ENCODE measurements at places on chromosomes 12 and 14.

- DNase-seq = no peak
Measured at GRCh38 chr12:103556890-103557627, 30.0 kb upstream of the STAB2 start.

GRCh38 chr14:75205591-75205990 is 29.2 kb upstream of the TMED10 start:
- no peak for DNase-seq

GRCh38 chr12:106300761-106301160 is 1.8 kb upstream of the TCP11L2 start:
- no peak for DNase-seq

- DNase-seq = no peak
Measured at GRCh38 chr14:55433880-55434804, 6.3 kb downstream of the TBPL2 start.

DNA sequence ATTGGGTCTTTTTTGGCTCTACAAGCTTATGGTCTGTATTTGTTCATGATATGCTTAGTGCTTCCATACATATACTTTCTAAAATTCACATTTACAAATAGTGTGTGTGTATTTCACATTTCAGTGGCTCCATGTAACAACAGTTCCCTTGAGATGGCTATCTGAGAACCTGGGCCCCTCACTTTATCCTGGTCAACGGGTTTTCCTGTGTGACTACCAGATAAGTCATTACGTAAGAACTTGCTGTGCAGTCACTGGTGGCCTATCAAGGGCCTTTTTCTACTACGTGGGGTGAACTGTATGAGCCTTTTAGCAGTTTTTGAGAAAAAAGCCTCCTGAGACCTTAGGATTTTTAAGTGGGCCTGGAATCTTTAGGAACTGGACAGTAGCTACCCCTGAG is 454.1 kb downstream of the PCNX1 start:
- DNase-seq = peak; percentile 44

GRCh38 chr12:69875416-69875935 is 50.4 kb downstream of the MYRFL start:
- no peak for DNase-seq

DNA sequence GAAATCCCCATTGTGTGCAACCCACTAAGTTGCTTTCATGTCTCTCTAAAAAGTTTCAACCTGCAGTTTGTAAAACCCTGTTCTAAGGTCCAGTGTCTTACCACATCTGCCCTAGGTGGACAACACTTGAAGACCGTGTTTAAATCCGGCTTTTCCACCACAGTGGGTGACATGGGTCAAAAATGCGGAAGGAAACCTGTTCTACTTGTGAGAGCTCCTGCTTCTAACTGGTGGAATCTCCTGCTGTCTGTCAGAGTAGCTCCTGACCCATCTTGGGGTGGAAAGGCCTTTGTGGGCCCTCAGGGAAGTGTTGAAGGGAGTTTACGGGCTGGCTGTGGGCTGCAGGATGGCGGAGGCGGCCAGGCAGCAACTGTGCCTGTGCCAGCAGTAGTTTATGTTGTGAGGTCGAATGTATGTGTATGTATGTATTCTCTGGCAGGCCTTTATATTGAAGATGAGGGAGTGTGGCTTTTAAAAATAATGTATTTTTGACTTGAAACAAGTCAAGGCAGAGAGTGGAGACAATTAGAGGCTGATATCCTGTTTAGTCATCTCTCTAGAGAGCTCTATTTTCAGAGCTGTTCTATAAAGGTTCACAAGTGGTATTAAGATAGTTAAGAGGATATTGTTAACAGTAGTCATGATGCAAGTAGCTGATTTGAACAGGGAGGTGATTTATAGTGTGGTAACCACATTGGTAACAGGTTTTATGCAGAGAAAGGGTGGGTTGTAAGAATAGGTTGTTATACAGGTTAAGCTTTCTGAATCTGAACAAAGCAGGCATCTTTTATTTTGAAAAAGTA is 67.0 kb downstream of the PRKCH start:
- peak; percentile 9 for DNase-seq

DNA sequence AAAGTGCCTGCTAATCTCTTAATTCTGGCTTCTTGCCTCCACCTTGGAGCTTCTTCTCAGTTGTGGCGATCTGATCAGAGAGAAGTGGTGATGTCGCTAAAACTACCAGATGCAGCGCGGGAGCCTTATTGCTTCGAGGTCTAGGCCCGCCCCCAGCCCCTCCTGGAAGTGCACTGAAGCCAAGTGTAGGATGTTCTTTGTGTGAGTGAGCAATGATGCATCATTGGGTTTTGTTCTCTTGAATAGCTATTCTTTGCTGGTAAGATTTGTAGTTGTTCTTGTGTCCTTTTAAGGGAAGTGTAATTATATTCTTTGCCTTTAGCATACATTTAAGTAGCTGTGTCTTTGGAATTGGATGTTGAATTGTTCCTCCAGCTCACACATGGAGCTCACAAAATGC is 35.8 kb downstream of the MTHFD1 start:
- no peak for DNase-seq

- DNase-seq = no peak
Measured at GRCh38 chr14:92678766-92679165, 69.7 kb downstream of the LGMN start.

- DNase-seq = no peak
Measured at GRCh38 chr14:78834766-78835451, 664.7 kb downstream of the NRXN3 start.

GRCh38 chr12:30700216-30700900 is 4.7 kb upstream of the IPO8 start:
- no peak for DNase-seq

DNA sequence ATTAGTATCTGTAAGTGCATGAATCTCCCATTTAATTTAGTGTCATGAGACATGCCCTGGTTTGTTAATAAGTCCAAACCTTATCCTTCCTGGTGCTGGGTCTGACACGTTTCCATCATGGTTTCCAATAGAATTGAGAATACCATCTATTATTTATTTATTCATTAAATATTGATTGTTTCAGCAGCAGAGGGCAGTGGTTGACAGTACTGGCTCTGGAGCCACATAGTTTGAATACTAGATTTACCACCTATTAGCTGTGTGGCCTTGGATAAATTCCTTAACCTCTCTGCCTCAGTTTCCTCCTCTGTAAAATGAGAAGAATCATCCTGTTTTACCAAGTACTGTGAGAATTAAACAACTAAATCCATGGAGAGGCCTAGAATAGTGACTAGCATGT is 941 bp upstream of the STAB2 start:
- no peak for DNase-seq

DNA sequence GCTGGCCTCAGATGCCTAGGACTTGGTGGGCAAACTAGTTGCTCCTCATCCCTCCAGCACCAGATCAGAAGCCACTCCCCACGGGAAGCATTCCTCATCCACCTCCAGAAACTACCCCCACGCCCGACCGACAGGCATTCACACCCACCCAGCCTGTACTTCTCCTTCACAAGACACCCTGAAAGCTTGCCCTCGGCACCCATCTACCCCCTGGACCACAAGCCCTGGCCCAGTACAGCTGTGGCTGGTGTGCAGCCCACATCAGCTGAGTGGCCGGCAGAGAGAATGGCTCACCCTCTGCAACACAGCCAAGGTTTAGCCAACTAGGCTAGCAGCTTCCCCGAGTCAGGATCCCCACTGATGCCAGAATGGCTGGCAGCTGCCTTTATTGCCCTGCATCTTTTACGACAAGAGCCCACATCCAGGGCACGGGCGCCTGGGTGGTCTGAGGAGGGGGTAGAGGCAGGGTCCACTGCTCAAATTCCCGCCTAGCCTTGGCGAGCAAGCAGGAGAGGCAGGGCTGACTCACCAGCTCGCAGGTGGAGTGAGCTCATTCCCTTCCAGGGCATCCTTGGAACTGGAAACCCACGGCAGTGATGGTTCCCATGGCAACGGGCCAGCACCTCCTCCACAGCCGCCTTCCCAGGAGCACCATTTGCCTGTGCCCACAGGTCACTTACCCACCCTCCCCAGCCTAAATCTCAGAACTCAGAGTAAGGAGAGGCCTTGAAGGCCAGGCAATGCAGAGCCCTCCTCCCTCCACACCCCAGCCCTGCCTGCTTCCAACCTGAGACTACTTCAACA is 17.1 kb downstream of the ACTN1 start:
- no peak for DNase-seq

DNA sequence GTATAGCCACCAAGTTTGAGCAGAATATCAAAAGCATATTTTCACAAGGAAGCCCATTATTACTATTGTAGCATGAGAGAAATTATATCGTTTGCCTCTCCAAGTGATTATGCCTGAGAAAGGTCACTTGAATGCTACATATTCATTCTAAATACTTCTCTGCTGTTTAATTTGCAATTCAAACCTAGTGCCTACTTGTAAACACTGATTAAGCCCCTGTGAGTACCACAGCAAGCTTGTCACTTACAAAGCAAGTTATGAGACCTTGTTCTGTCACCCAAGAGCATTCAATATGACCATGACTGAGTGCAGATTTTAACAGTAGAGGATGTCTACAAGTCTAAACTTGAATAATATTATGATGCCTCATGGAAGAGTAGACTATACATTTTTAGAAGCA is 124.7 kb upstream of the SSTR1 start:
- DNase-seq = no peak

- no peak for DNase-seq
Measured at GRCh38 chr12:47017041-47017713, 62.2 kb upstream of the PCED1B start.
